GM12891 (cell line): ENCODE measurements at places on chromosomes 12 and 14.

DNA sequence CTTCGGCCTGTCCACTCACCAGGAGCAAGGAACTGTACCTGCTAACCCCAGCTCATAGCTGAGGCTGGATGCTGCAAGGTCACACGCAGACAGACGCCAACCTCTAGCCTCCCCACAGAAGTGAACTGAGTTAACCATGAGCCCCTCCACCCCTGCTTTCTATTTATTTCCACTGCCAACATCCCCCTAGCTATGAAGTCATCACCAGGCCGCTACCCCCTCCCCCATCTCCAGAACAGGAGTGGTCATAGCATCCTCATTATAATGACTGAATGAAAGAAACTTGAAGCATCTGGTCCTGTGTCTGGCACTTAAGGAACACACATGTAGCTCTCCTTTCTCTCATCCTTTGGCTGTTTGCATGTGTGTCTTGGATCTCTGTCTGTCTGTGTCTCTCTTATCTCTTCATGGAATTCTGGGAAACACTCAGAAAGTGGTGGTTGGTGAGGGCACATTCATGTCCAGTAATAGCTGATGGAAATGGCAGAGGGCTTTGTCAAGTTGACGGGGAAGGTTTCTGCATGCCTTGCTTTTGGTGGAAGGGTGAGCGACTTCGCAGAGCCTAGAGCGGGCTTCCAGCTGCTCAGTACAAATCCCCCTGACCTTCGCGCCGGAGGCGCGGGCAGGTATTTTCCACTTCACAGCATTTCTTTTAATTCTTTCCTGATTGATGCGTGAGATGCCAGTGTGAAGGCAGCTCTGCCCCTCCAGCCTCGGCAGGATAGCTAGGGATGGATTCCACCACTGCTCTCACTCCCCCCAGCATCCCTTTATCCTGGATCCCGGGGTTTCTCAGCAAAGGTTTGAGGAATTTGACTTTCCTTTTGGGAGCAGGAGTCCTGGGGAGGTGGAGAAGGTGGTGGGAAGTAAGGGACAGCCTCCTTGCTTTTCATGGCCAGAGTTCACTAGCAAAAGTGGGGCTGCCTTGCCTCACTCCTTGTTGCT lies 198.2 kb downstream of the CHST11 start:
- DNase-seq = no peak

GRCh38 chr12:114943601-114944000 lies 259.6 kb upstream of the TBX3 start:
- no peak for DNase-seq

- DNase-seq = no peak
Observed at GRCh38 chr14:93014058-93015023, 91.4 kb downstream of the CHGA start.

DNA sequence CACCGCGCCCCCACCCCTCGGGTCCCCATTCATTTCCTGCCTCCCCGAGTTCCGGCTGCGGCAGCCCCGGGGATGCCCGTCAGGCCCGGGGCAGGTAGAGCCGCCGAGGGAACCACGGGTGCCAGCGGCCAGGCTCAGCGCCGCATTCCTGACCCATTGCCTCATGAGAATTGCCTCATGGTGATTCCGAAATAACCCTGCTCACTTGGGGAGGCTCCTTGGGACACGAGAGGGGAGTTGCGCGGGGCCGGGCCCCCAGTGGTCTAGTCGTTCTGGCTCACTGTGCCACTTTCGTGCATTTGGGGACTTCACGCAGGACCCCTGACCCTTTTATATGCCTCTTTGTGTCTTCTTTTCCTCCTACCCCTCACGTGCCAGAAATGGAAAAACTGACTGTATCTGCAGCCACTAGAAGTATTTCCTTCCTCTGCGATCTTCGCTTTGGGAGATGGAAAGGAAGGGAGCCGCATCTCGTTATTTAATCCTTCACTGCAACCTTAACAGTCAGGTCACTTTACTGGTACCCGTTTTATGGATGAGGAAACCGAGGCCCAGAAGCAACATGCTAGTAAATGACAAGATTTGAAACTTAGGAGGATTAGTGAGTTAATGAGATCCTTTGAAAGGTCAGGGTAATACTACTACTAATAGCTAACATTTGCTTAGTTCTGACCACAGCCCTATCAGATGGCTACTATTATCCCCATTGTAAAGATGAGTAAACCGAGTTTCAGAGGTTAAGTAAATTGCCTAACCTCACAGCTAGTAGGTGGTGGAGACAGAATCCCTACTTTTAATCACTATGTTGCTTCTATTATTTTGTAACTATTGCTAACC lies 768 bp downstream of the PTPN11 start:
- DNase-seq = no peak

DNA sequence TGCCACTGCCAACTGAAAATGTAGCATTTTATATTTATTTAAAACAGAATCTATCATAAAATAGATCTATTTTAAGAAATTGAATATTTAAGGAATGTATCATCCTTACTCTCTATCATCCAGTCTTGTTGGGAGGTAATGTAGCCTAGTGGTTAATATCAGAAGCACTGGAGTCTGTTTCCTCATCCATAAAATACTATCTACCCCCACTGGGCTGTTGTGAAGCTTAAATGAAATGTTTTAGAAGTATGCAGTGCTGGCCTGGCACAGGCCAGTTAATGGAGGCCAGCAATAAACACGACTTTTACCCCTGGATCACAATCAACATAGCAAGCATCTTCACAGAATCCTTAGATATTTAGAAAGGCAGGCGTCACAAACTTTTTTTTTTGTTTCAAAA lies 188.0 kb downstream of the CAND1 start:
- DNase-seq = no peak

- no peak for DNase-seq
Observed at GRCh38 chr14:50882932-50883826, 11.3 kb downstream of the ABHD12B start.

- no peak for DNase-seq
Observed at GRCh38 chr12:55142669-55143565, 16.7 kb downstream of the OR9K2 start.

DNA sequence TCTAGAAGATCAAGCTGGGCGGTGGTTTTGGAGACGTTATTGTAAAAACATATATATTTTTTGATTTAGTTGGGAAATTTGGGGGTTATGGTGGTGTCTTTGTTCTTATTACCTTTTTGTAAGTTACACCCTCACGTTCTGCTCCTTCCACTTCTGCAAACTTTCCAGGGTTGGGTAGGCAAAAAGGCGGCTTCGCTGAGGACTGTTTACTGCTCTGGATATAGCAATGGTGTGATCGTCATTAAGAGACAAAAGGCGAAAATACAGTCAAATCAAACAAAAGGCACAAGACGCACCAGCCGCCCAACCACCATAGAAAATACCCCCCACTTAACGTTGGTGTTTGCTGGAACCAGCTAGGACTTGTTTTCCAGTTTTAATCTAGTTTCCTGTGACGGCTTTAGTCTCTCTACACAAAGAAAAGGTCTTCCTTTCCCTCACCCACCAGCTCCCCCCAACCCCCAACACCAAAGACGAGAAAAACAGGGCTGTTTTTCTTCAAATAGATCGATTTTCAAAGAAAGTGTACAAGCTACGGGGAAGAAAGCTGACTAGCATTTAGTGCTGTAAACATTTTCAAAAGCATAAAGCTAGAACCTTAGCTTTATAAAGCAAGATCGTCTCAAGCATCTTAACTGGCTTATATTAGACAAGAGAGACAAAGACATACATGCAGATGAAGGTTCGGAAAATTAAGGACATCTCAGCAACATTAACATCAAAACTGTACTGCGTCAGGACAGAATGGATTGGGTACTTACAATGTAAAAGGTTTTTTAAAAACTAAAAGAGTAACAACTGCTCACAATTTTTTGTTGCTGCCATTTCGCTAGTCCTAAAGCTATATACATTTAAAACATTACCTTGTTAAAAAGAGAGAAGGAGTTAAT lies 2.0 kb upstream of the SETD1B start:
- DNase-seq = no peak

GRCh38 chr12:94429191-94429590 lies 30.5 kb downstream of the CEP83 start:
- DNase-seq = no peak

DNA sequence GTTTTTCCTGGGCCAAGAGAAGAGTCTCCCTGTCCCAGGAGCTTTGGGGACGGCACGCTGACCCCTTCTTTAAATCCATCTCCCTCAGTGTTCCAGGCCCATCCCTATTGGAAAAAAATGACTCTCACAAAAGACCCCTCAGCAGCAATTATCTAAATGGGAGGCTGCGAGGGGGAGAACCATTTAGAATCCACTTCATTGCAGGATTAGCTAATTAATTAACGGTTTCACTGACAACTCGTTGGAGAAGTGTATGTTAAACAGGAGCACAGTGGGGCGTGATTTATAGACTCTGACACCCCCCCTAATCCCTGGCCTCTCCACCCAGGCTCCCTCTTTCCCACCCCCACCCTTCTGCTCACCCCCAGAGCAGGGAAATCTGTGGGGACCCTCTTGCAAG lies 162.8 kb upstream of the LHX5 start:
- DNase-seq = no peak

- no peak for DNase-seq
Observed at GRCh38 chr14:30240685-30241084, 313.0 kb upstream of the PRKD1 start.

DNA sequence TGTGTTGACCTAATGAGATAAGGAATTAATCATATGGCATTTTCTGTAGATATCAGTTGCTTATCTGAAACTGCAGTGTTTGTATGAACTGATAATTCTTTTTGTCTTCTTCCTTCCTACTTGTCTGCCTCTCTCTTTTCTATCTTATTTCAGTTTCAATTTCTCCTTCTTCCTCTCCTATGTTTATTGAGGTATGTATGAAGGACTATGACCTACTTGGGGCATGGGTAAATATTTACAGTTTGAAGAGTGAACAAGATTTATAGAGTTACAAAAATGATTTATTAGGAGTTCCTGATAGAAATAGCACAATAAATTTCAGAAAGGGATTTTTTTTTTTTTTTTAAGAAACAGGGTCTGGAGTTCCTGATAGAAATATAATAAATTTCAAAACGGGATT lies 88.7 kb upstream of the MUCL1 start:
- no peak for DNase-seq

- DNase-seq = no peak
Observed at GRCh38 chr14:90556012-90556477, 159.2 kb downstream of the CALM1 start.

DNA sequence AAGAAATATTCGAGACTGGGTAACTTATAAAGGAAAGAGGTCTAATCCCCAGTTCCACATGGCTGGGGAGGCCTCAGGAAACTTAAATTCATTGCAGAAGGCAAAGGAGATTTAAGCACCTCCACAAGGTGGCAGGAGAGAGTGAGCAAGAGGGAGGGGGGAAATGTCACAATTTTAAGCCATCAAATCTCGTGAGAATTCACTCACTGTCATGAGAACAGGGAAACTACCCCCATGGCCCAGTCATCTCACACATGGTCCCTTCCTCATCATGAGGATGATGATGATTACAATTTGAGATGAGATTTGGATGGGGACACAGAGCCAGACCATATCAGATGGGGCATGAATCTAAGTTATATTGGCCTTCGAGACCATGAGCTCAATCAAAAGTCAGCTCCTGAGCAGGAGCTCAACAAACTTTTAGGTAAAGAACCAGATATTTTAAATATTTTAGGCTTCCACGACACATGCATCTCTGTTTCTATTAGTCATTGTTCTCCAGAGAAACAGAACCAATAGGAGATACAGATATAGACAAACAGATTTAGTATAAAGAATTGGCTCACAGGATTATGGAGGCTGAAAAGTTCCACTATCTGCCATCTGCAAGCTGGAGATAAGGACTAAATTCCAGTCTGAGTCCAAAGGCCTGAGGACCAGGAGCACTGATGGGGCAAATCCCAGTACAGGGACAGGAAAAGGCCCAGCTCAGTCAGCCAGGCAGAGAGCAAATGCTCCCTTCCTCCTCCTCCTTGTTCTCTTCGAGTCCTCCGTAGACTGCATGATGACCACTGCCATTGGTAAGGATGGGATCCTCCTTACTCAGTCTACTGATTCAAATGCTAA lies 24.9 kb downstream of the DGLUCY start:
- no peak for DNase-seq

DNA sequence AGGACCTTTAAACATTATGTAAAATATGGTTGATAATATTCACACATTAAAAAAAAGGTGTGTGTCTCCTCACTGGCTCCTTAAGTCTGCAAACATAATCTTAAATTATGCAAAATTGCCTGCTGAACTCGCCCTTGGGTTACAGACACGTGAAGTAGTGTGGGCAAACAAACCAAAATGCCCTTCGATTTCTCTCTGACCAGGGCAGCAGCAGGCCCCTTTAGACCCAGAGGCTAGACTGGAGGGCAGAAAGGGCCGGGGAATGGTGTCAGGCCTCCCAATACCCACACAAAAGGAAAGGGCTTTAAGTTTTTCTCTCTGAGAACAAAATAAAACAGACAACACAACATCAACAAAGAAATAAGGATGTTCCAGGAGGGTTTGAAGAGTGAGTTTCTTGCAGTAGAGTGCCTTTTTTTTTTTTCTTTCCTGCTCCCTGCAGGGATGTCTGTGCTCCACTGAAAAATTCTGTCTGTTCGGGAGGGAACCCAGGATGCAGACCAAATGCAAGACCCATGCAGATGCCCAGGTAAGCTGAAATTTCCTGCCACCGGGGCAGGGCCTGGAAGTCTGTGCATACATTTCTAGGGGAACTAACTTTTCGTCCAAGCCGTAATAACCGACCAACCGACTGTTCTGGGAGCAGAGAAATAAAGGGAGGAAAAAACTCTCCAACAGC lies 1.7 kb downstream of the TBX3 start:
- no peak for DNase-seq

- DNase-seq = no peak
Observed at GRCh38 chr14:20811986-20812975, 9.6 kb upstream of the RNASE1 start.

DNA sequence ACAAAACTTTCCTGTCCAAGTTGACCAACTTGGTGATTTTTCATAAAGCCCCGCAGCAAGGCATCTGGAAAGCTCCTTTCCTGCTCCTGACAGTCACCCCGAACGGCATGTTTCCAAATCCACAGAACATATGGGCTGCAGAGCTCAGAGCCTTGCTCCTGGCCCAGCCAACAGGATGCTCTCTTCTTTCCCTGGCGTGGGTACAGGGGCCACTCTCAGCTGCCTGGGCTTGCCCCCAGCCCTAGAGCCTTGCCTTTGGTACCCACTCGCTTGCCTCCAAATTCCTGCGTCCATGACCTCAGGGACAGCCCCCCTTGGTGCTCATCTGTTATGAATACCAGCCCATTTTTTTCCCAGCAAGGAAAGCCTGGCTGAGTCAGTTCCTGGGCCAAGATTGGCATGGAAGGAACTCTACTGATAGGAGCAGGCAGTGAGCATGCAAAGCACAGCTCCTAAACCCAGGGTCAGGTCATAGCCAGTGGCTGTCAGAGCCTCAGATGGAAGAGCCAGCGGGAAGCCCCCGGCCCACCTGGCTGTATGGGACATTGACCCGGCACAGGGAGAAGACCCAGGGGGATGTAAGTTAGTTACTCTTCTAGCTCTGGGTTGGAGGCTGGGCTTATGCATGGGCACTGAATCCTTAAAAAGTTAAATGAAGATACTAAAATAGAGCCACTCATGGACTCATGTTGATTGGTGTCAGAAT lies 105.3 kb upstream of the RTL1 start:
- DNase-seq = no peak

- no peak for DNase-seq
Observed at GRCh38 chr14:31181271-31181670, 26.3 kb downstream of the HECTD1 start.
